ENCODE measurements at places on chromosomes 1 and 21. TPM values are rescaled to one million over a fixed set of nuclear protein-coding genes. Genes with fewer than 3 reads are reported as not detected.

Gene TMEM82
- total RNA-seq, result 0.05 TPM

Gene LCE1C
- total RNA-seq, result not detected

Gene MROH7
- total RNA-seq, result not detected

Gene ACTL8
- total RNA-seq, result 1.7 TPM

Gene KCNA10
- not detected for total RNA-seq

Gene KIF14
- total RNA-seq, result 7.8 TPM

All from A549 treated with dexamethasone at 1 μM for 4 hours (cell line).